Activated CD4-positive, alpha-beta T cell treated with anti-CD3 and anti-CD28 coated beads, Interleukin-2, Interleukin-4, amounts not matched to agents 100 ng/mL and 50 ng/mL, durations not matched to agents 16 hours and 8 hours (primary cell): ENCODE measurements at places on chromosomes 16 and 17.

GRCh38 chr16:84600343-84601229 lies 17.3 kb downstream of the COTL1 start:
- peak; percentile 80 for DNase-seq

- no peak for DNase-seq
Observed at GRCh38 chr17:16422416-16422815, 7.0 kb downstream of the TRPV2 start.

- DNase-seq, result no peak
Observed at GRCh38 chr17:47643116-47643515, 6.6 kb upstream of the KPNB1 start.

DNA sequence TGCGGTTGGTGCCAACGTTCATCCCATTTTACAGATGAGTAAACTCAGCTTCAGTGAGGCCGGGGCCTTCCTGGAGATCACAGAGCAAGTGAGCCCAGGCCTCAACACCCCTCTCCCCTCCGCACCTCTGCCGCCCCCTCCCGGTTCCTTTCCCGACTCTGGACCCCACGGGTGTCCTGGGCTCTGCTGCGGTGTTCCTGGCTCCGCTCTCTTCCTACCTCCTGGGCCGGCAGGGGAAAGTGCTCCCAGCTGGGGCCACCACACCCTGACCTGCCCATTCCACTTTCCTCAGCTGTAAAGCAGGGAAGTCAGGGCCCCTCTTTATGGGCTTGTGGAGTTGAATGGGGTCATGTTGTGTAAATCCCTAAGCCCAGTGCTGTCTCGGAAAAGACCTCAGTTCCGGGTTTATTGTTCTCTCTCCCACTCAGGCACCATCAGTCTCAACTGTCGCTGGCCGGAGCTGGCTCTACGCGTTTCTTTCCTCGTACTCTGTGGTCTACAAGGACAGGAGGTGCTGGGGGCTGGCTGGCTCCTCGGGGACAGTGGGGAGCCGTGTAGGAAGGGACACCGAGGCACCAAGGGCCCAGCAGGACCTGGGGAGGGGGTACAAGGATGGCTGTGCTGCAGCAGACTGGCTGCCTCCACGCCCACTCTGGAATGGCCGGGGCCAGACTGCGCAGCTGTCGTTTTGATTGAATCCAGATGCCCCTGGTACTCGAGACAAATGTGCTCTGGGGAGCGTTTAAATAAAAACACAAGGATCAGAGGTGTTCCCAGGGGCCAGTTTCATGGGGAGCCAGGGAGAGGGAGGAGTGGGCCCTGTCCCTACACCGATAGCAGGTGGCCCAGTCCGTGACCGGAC lies 21.7 kb upstream of the ACSF3 start:
- no peak for DNase-seq

GRCh38 chr16:30447512-30448226 lies 2.0 kb upstream of the SEPHS2 start:
- no peak for DNase-seq

DNA sequence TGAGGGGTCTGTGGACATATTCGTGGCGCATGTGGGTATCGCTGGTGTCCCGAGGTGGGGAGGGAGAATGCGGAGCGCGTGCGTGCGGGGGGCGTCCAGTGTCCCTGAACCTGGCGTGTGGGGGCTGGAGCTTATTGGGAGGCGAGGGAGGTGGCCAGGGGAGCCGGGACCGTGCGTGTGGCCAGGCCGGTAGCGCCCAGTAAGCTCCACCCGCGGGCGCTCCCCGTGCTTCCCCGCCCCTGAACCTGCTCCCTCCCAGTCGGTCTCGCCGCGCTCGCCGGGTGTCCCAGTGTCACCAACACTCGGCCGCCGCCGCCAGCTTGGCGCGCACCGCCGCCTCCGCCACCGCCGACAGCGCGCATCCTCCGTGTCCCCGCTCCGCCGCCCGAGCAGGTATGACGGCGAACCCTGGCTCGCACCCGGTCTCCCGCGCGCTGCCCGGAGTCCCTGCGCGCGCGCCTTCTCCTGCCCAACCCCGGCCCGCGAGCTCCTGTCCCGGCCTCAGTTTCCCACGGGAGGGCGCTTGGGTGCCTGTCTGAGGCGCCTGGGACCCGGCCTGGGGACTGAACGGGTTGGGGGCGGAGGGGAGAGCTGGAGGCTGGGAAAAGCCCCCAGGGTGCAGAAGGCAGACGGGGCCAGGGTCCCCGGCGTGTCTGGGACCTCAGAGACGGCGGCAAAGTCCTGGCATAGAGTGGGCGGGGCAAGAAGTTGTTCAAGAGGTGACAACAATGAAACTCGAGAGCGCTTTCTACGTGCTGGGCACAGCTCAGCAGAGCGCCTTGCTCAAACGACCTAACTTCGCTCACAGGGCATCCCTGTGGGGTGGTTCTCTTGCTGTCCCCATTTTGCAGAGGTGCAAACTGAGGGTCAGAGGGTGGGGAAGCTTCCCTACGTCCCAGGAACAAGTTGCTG lies at the start of gene SCNN1B:
Gene SCNN1B (plus strand): TSS at position 258 of the 912 bp plus-strand sequence. CDS start 46,298 bp downstream, outside the sequence.
- DNase-seq, result no peak
